ENCODE measurements at places on chromosomes 3 and 15.

- no peak for DNase-seq
These were observed 343.1 kb downstream of the LPP start for GRCh38 chr3:188497021-188497420.

DNA sequence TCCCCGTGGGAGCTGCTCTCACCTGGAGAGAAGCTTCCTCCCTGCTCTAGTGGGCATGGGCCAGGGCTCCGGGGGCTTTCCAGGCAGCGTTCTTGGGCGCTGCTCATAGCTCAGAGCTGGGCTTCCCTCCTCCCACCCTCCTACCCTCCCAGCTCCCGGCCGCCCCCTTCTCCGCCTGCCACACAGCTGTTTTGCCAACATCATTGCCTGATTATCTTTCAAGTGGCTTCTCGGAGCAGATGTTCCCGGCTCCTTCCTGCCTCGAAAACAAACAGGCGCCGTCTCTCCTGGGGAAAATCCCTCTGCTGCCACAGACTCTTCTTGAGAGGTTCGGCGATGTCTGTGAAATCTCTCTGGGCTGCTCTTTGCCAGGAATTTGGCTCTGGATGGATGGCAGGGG is 195.6 kb downstream of the RPLP1 start:
- no peak for DNase-seq

DNA sequence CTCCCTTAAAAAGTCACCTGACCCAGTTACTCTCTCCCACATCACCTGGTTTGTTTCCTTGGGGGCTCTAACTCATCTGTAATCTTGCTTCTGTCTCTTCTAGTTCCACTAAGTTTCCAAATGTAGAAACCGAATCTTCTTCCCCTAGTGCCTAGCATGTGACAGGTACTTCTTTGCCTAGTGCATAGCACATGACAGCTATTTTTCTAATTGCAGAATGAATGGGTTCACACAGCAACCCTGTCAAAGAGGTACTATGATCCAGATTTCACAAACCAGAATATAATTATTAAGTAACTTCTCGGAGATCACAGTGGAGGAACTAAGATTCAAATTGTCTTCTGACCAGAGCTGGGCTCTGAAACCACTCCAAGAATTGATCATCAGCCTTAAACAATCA is 7.4 kb downstream of the DPH3 start:
- DNase-seq: no peak

- no peak for DNase-seq
These were observed 58.8 kb downstream of the XXYLT1 start for GRCh38 chr3:195212033-195212748.

DNA sequence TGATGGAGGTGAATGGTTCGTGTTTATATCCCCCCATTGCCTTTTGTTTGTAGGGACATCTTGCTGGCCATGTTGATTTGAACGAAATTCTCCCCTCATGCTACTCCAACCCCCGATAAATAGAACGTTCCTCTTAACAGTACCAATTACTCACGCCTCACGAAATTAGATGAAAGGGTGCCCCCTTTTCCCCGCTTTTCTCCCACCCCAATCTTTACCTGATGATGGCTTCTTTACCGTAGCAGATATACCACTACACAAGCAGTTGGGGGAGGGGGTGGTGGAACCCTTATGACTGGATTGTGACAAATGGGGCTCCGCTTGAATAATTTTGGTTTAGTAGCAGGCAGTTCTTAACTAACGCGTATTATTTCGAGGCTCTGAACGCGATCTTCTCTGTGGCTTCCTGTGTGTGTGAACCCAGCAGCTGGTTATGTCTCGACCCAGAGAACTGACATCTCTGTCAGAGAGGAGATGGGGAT is 1.1 kb downstream of the PIAS1 start:
- DNase-seq: peak; percentile 95

GRCh38 chr3:151895478-151896241 is 22.2 kb downstream of the SUCNR1 start:
- DNase-seq: no peak

DNA sequence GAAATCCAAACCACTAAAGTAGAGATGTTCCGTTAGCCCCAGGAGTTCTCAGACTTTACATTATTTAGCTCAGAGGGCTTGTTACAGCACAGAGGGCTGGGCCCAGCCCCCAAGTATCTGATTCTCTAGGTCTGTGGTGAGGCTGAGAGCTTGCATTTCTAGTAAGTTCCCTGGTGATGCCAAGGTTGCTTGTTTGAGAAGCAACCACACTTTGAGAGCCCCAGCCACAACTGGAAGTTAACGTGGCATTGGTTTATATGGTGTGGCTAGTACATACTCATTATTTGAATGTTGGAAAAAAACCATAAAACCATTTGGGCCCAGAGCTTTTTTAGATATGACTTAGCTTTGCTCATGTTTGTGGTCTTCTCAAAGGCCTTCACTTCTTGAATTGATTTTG is 35.9 kb downstream of the PRR23E start:
- peak; percentile 74 for DNase-seq

- DNase-seq: no peak
These were observed 166.2 kb upstream of the ROBO2 start for GRCh38 chr3:76873532-76874242.

GRCh38 chr3:42647821-42648459 is 5.6 kb upstream of the ZBTB47 start:
- DNase-seq: no peak

DNA sequence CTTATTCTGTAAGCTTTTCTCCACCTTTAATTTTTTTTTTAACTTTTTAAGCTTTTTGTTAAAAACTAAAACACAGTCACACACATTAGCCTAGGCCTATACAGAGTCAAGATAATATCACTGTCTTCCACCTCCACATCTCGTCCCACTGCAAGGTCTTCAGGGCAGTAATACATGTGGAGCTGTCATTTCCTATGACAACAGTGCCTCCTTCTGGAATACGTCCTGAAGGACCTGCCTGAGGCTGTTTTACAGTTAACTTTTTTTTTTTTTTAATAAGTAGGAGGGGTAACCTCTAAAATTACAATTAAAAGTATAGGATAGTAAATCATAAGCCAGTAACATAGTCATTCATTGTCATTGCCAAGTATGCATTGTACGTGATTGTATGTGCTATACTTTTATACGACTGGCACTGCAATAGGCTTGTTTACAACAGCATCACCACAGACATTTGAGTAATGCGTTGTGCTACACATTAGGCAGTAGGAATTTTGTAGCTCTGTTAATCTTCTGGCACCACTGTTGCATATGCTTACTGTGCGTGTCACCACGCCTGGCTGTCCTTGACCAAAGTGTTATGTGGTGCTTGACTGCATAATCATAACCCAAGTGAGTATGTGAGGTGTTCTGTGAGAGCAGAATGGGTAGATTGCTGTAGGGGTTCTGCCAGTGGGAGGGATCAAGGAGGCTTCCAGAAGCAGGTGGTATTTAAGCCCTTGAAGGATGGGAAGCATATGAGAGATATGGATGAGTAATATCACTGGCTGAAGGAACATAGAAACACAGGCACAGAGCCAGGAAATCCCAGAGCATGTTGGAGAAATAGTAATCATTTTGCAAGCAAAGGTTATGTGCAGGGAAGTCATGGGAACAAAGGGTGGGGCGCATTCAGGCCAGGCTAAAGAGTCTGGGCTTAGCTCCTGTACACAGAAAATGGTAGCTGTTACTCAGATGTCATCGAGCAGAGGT is 18.3 kb downstream of the FBXO22 start:
- peak; percentile 38 for DNase-seq

DNA sequence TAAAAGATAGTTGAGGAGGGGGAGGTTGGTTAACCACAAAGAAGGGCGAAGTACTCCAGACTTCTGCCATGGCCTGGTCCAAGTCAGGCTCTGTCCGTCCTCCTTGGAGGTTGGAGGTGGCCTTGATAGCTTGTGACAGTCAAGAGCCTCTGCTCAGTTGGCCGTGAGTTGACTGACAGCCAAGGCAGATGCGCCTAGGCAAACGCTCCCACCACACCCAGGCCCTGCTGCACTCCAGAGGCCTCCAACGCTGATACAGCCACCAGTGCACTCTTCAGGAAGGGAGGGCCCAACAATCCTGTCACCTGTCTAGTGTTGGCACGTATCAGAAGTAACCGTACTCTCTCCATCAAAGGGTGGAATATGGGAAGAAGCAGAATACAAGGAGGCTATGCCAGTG is 9.3 kb downstream of the RBPMS2 start:
- no peak for DNase-seq

GRCh38 chr15:69758291-69758771 is 305.7 kb downstream of the RPLP1 start:
- DNase-seq: no peak

- DNase-seq: peak; percentile 66
These were observed 679 bp downstream of the IQGAP1 start for GRCh38 chr15:90388462-90389380.

DNA sequence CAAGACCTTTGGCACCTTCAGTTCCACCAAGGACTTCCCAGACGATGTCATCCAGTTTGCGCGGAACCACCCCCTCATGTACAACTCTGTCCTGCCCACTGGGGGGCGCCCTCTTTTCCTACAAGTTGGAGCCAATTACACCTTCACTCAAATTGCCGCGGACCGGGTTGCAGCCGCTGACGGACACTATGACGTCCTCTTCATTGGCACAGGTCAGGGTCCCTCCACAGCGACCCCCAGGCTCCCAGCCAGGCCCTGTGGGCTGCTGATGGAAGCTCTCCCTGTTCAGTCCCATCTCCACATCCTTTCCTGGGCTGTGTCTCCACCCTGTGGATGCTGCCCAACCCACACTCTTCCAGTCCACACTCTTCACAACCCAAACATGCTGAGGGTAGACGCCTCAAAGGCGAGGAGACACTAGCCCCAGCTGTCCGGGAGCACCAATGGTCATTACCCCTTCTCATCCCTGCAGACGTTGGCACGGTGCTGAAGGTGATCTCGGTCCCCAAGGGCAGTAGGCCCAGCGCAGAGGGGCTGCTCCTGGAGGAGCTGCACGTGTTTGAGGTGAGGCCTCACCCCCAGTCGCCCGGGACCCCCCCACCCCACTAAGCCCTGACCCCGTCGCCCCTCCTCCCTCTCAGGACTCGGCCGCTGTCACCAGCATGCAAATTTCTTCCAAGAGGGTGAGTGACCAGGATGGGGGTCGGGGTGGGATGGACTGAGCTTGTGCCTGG is 4.3 kb upstream of the LSMEM2 start:
- DNase-seq: peak; percentile 85

DNA sequence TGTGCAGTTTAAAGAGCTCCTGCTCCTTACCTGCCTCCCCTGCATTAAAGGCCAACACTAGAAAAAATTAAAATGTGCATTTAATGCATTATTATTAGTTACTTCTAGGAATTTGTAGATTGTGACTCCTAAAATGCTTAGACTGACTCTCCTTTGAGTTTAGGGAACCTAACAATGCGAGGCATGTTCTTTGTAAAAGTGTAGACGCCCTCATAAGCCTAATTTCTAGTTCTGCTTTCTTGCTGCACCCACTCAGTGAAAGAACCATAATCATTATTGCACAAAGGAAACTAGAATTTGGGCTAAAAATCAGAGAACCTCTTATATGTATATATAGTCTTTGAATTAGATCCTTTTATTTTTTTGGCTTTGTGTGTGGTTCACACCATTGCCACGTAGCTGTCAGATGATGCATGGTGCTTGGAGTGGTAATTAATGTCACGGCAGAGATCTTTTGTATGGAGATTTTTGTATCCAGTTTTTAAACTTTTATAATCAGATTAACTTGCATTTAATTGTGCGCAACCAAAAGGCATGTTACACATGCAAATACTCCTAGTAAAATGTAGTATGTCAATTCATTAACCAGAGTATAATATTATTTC is 710 bp downstream of the ABHD10 start:
- peak; percentile 37 for DNase-seq

DNA sequence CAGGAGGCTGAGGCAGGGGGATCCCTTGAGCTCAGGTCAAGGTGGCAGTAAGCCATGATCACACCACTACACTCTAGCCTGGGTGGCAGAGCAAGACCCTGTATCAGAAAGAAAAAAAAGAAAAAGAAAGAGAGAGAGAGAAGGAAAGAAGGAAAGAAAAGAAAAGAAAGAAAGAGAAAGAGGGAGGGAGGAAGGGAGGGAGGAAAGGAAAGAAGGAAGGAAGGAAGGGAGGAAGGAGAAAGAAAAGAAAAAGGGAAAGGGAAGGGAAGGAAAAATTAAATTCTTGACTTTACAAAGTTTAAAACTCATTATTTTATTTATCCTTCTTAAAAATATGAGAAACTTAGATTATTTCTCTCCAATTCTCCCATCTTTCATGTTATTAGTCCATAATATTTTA is 17.1 kb upstream of the IDH2 start:
- no peak for DNase-seq

DNA sequence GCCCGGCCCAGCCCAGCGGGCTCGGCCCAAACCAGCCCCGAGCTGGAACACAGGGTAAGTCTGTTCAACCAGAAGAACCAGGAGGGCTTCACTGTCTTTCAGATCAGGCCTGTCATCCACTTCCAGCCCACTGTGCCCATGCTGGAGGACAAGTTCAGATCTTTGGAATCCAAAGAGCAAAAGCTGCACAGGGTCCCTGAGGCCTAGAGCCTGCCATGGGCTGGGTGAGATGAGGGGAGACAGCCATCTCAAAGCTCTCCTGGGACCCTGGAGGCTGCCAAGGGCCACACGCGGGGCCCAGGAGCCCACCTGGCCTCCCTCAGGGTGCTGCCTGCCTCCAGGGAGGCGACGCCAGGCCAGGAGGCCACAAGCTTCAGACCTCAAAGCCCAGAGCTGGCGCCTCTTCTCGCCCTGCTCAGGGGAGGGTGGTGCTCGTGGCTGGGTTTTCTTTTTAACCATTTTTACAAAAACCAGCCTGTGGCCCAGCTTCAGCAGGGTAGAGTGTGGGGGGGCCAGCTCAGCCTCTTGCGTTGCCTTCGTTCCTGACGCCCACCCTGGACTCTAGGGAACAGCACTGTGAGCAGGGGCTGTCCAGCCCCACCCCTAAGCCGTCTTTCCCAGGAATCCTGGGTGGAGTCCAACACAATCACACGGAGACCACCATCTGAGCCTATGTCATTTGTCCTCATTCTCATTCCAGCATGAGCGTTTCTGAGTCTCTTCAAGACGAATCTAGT is 107.0 kb downstream of the ETFA start:
- no peak for DNase-seq

- DNase-seq: no peak
These were observed 10.8 kb upstream of the CCDC39 start for GRCh38 chr3:180690061-180690460.

- DNase-seq: no peak
These were observed 7.7 kb upstream of the AMOTL2 start for GRCh38 chr3:134381831-134382442.

DNA sequence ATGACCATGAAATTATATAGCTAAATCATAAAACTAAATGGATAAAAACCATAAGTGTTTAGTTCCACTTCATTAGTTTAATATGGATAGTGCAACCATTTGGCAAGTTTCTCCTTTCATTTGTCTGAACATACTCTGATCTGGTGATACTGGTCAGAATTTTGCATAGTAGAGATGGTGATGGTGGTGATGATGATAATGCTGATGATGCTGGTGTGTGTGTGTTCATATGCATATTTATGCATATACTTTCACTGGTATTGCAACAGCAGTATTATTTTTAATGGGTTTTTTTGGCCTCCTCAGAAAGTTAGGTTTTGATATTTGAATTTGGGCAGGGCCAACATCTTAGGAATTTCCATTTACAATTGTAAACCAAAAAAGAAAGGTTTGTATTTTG is 76.4 kb downstream of the SLMAP start:
- no peak for DNase-seq
